ENCODE measurements at places on chromosomes 12 and 14. TPM values are rescaled to one million over a fixed set of nuclear protein-coding genes. Genes with fewer than 3 reads are reported as not detected.
A peak's percentile ranks its signal among the peaks of the same experiment; 100 is the strongest.

DNA sequence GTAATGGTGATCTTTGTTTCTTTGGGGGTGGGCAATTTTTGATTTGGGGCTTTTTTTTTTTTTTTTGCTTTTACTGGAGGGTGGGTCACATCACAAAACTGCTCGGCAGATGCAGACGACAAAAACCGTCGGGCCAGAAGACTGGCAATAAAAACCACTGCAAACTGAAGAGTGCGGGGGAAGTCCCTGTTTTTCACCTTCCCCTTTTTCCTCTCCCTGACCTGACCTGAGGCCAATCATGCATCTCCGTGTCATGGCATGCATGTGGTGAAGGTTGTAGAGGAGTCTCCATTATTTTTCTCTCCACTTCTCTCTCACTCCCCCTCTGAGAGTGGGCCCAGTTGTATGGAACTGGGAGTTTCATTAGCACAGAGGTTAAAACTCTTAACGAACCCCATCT, 57.5 kb downstream of the AP5M1 start:
- H3K36me3 ChIP-seq = no peaks in the 10 kb centered on the region
- DNase-seq = no peak
- no peaks in the 10 kb centered on the region for H3K27me3 ChIP-seq

GRCh38 chr12:14191612-14192011, 173.9 kb upstream of the ATF7IP start:
- no peak overlapping the region for H3K4me3 ChIP-seq
- no peak overlapping the region for H3K27ac ChIP-seq
- H3K27me3 ChIP-seq = no peaks in the 10 kb centered on the region
- no peak for DNase-seq

GRCh38 chr14:77838831-77839511, 39.1 kb downstream of the ADCK1 start:
- no peak overlapping the region for H3K27ac ChIP-seq
- H3K36me3 ChIP-seq = no peaks in the 10 kb centered on the region
- no peaks in the 10 kb centered on the region for H3K4me1 ChIP-seq
- no peak overlapping the region for H3K4me3 ChIP-seq
- H3K27me3 ChIP-seq = no peaks in the 10 kb centered on the region

DNA sequence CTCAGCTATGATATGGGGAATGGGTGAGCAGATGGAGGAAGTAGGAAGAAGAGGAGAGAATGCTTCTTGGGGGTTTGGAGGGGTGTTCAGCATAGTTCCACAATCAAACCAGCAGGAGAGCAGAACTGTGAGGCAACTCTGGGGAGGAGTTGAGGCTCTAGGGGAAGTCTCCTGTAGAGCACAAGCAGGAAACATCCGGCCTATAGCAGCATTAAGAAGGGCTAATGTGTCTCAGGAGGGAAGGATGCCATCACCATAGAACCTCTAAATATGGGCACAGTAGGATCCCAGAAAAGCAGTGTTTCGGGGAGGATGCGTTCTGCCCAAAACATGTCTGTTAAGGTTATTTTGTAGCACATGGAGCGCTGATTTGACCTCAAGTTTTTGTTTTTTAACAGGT, 8.4 kb upstream of the SALL2 start:
- peaks cover 10% of the 10 kb centered on the region for H3K4me1 ChIP-seq
- no peaks in the 10 kb centered on the region for H3K36me3 ChIP-seq
- DNase-seq = no peak
- H3K27ac ChIP-seq = no peak overlapping the region
- no peak overlapping the region for H3K4me3 ChIP-seq

DNA sequence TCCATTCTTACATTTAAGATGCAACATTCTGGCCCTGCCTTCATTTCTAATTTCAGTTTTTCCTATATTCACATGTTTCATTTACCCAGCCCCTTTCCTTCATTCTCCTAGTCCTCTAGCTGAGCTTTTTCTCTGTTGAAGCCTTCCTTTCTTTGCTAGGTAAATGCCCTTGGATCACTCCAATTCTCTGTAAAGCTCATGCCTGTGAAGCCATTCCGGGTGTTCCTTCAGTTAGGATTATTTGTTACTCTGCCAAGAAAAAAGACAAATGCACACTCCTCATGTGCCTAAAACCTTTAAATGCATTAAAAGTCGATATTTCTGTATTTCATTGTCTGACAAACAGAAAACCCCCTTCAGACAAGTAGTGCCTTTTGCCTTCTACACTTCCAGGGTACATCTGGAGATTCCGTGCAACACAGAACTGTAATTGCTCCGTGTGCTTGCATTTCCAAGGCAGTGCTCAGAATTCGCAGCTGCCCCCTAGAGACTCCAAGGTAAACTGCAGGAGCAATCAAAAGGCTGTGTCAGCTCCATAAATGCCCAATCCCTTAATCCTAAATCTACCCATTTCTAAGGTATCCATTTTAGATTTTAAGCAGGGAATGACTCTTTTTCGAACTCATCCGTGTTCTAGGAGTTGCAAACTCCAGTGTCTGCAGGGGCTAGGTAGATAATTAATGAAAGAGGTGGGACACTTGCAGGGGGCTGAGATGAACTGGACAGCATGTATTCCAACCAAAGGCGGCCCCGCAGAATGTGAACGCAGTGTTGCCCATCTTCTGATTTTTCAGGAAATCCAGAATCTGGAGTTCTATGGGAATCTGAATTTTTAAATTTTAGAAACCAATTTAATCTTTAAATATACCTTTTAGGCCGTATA, 320.2 kb downstream of the GRIN2B start:
- no peaks in the 10 kb centered on the region for H3K4me1 ChIP-seq
- H3K4me3 ChIP-seq = no peak overlapping the region
- peak; percentile 58 for DNase-seq
- H3K27ac ChIP-seq = no peak overlapping the region
- no peaks in the 10 kb centered on the region for H3K36me3 ChIP-seq
- H3K27me3 ChIP-seq = no peaks in the 10 kb centered on the region

DNA sequence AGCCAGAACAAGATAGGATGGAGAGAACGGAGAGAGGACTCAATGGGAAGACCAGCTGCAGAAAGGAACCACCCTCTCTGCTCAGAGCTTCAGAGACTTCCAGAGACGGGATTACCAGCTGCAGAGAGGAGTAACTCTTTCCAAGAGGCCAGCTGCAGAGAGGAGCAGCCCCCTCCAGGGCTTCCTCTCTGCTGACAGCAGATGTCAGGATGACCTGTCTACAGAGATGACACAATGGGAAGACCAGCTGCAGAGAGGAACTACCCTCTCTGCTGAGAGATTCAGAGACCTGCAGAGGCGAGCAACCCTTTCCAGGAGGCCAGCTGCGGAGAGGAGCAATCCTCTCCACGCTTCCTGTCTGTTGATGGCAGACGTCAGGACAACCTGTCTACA, 61.8 kb downstream of the KLRG1 start:
- no peaks in the 10 kb centered on the region for H3K27me3 ChIP-seq
- H3K36me3 ChIP-seq = no peaks in the 10 kb centered on the region

DNA sequence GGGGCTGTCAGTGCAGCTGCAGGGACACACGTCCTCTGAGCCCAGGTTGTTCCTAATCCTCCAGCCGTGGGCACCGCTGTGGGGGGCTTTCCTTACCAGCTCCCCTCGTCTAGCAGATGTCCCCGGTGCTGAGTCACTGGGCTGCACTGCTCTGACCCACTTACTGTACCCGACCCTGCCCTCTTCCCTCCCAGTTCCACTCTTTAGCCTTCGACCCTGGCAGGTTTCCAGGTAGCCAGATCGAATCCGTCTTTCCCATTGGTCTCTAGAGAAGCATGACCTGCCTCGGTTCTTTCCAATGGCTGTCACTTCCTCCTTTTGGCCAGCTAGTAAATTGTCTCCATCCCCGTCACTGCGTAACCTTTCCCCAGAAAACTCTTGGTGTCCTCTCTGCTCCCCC, 48.4 kb downstream of the ELK3 start:
- DNase-seq = no peak
- peaks cover 8% of the 10 kb centered on the region for H3K36me3 ChIP-seq
- H3K4me1 ChIP-seq = peaks cover under 1% of the 10 kb centered on the region
- no peaks in the 10 kb centered on the region for H3K27me3 ChIP-seq

GRCh38 chr12:57128519-57129247, 400 bp downstream of the LRP1 start:
- H3K27me3 ChIP-seq = no peaks in the 10 kb centered on the region
- peak overlapping the region; percentile 13 for H3K27ac ChIP-seq
- peak overlapping the region; percentile 63 for H3K4me3 ChIP-seq
- DNase-seq = no peak
- H3K4me1 ChIP-seq = peaks cover 15% of the 10 kb centered on the region

DNA sequence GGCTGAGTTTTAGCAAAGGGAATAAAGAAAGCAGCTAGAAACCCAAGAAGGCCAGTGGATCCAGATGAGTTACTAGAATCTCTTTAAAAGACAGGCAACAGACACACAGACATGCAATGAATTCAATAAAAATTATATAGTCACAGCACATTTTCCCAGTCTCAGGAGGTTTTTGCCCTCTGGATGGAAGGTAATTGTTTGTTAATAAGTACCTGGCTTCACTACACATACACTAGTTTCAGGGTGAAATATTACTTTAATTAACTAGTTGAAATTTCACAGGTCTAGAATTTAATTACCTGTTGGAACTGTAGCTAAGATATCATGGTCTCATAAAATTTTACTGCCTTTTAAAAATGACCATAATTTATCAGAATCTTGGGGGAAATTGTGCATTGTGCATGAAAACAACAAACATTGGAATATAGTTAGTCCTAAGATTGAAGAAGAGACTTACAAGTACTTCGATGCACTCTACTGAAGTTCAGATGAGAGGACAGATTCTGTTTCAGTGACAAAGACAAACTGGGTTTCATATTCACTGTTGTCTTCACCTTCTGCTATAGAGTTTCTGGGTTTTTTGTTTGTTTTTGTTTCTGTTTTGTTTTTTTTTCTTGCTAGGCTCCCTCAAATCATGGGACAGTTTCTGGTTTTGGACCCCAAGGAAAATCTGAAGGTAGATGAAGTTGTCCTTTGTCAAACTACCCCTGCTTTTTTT, 277.0 kb upstream of the GARIN6 start:
- no peak overlapping the region for H3K27ac ChIP-seq
- H3K4me3 ChIP-seq = no peak overlapping the region
- no peaks in the 10 kb centered on the region for H3K36me3 ChIP-seq
- DNase-seq = no peak
- H3K4me1 ChIP-seq = no peaks in the 10 kb centered on the region

DNA sequence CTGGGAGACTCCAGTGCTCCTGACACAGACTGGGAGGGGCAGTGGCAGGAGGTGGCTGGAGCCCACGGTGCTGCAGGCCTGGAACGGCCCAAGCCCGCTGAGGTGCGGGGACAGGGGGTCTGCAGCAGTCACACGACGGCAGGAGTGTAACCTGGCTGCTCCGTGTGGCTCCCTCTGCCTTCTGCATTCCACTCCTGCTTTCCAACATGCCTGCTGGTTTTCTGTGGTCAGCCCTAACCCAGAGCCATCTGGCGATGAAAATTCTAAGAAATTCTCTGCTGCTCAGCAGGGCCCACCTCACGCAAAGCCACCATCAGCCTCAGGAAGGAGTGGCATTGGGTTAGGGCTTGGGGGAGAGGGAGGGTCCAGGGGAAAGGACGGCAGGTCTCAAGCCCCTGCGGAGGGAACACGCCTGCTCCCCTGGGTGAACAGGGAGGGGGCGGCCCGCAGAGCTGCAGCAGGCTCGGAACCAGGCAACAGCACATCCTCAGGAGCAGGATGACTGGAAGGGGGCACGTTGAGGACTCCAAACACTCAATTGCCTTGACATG, 5.0 kb upstream of the FBRSL1 start:
- no peak overlapping the region for H3K27ac ChIP-seq
- peaks cover 6% of the 10 kb centered on the region for H3K4me1 ChIP-seq
- no peaks in the 10 kb centered on the region for H3K36me3 ChIP-seq
- no peak for DNase-seq

GRCh38 chr12:112473056-112473455, 54.3 kb downstream of the PTPN11 start:
- peaks cover 8% of the 10 kb centered on the region for H3K36me3 ChIP-seq
- no peaks in the 10 kb centered on the region for H3K27me3 ChIP-seq
- no peak overlapping the region for H3K4me3 ChIP-seq
- H3K27ac ChIP-seq = no peak overlapping the region
- no peaks in the 10 kb centered on the region for H3K4me1 ChIP-seq

GRCh38 chr14:31261859-31262731, 54.5 kb upstream of the HECTD1 start:
- no peaks in the 10 kb centered on the region for H3K36me3 ChIP-seq
- peak overlapping the region; percentile 36 for H3K27ac ChIP-seq
- peak; percentile 72 for DNase-seq
- H3K27me3 ChIP-seq = no peaks in the 10 kb centered on the region

- H3K27me3 ChIP-seq = no peaks in the 10 kb centered on the region
- H3K27ac ChIP-seq = no peak overlapping the region
- no peak overlapping the region for H3K4me3 ChIP-seq
- no peaks in the 10 kb centered on the region for H3K36me3 ChIP-seq
Observed at GRCh38 chr12:93461503-93461902, 5.8 kb upstream of the MRPL42 start.

DNA sequence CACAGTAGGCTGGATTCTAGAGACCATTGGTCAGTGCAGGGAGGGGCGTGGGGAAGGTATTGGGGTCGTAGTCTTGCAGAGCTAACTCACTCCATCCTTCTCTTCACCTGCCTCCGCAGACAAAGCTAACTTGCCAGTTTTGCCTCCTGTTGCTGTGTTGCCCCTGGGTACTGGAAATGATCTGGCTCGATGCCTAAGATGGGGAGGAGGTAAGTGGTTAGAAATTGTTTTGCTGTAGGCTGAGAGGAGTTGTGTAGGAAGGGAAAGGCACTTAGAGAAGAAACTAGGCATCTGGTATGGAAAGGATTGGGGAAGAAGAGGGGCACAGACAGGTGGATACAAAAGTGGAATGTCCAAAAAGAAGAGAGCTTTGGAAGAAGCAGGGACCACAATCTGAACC, 11.1 kb downstream of the DGKA start:
- no peak overlapping the region for H3K4me3 ChIP-seq
- no peak overlapping the region for H3K27ac ChIP-seq
- no peaks in the 10 kb centered on the region for H3K36me3 ChIP-seq
- H3K4me1 ChIP-seq = peaks cover 19% of the 10 kb centered on the region
- H3K27me3 ChIP-seq = no peaks in the 10 kb centered on the region
- no peak for DNase-seq

DNA sequence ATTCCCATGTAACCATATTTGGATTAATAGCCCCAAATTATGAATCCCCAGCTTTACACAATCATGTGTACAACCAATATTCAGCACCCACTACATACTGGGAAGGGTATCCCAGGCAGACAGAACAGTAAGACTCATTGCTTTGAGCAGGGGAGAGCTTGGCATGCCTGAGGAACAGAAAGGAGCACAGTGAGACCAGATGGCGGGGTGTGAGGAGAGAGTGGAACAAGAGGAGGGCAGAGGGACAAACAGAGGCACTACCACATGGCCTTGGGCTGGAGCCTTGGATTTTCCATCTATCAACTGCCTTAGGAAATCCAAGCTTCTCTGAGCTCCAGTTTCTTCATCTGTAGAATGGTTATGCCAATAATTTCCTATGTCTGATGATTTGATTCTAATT, 3.8 kb downstream of the DGKA start:
- no peaks in the 10 kb centered on the region for H3K36me3 ChIP-seq
- no peak for DNase-seq
- H3K27me3 ChIP-seq = no peaks in the 10 kb centered on the region
- H3K27ac ChIP-seq = no peak overlapping the region

The TEX52 gene
- not detected for total RNA-seq

The PLA2G1B gene
- total RNA-seq = 6,971 TPM

The ACVRL1 gene
- 37.1 TPM for total RNA-seq

The USP15 gene
- 57.4 TPM for total RNA-seq

The SDR9C7 gene
- total RNA-seq = not detected

The LYZ gene
- 18.8 TPM for total RNA-seq

The LHX5 gene
- total RNA-seq = not detected

The KRT6C gene
- total RNA-seq = not detected

The PLD4 gene
- total RNA-seq = not detected

The PDE3A gene
- 20.5 TPM for total RNA-seq

The IGF1 gene
- total RNA-seq = 44.8 TPM

The SSPN gene
- total RNA-seq = 6.7 TPM

The CPNE6 gene
- not detected for total RNA-seq

The BIN2 gene
- total RNA-seq = 1.3 TPM

The NYNRIN gene
- total RNA-seq = 7.5 TPM
